ENCODE measurements at places on chromosomes 3 and 15. TPM values are rescaled to one million over a fixed set of nuclear protein-coding genes. Genes with fewer than 3 reads are reported as not detected.

Gene CADM2
- 0.10 TPM for total RNA-seq

Gene GOLGA6D
- not detected for total RNA-seq

Gene TMEM89
- total RNA-seq: not detected

Gene ATP2B2
- 0.11 TPM for total RNA-seq

Gene ANKUB1
- not detected for total RNA-seq

Gene SLC27A2
- 32.2 TPM for total RNA-seq

Gene MORC1
- total RNA-seq: not detected

Measured in A549 treated with GW870086 at 1 μM for 4 hours (cell line).